ENCODE measurements at places on chromosomes 13 and 19.

DNA sequence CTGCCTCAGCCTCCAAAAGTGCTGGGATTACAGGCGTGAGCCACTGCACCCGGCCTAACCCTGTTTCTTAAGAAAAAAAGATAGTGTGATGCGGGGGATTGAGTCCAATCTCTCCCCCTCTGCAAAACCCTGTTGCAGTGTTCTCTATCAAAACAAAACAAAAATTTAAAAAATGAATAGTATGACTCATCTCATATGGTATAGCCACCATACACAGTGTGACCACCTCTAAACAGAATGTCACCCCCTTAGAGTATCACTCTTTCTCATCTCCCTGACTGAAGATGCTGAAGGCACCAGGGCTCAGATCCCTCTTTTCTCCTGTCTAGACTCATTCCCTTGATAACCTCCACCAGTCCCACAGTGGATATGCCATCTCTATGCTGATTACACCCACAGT, 6.8 kb upstream of the ERF start:
- DNase-seq, result no peak

DNA sequence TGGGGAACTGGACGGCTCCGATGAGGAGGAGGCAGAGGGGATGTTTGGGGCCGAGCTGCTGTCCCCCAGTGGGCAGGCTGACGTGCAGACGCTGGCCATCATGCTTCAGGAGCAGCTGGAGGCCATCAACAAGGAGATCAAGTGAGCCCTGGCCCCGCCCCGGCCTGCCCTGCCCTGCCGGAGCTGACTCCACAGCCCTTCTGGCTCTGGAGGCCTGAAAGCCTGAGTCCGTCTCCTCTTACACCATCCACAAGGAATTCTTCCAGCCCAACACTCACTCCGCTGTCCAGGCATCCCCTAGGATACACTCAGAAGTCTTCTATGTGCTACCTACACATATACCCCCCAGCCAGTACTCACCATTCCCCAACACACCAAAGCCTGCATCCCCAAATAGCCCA, 17.4 kb downstream of the PPFIA3 start:
- DNase-seq, result no peak

DNA sequence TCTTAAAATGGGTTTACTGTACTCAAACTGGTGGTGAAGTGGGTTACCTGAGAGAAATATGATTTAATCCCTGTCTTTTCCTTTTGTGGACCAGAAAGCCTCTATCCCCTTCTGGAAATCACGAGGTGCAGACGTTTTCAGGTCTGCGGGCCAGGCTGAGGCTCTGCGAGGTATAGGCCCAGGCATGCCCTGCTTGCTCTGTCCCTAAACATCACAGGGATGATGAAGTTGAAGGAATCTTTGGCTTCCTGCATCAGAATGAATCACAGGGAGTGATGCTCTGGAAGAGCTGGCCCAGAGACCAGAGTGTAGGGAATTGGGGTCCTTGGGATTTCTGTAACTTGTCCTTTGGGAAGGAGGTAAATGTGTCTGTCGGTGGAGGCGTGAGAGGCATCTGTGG, 18.4 kb upstream of the CHST8 start:
- DNase-seq, result no peak

DNA sequence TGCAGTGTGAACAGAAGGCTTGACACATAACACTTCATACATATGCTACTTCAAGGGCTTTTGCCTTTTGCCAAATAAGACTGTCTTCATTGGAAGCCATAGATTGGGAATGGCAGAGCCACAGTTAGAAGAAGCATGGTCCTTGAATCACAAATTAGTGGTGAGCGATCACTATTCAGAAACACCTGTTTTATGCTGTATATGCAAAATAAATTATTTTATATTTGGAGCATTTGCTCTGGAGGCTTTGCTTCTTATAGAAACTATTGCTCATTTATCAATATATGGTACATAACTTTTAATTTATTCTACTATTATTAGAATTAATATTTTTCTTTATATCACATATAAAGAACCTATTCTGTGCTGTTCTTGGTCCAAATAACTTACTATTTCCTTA, 270.4 kb upstream of the SPRY2 start:
- DNase-seq, result no peak

- no peak for DNase-seq
Observed at GRCh38 chr13:111486801-111487200, 166.4 kb downstream of the TEX29 start.

DNA sequence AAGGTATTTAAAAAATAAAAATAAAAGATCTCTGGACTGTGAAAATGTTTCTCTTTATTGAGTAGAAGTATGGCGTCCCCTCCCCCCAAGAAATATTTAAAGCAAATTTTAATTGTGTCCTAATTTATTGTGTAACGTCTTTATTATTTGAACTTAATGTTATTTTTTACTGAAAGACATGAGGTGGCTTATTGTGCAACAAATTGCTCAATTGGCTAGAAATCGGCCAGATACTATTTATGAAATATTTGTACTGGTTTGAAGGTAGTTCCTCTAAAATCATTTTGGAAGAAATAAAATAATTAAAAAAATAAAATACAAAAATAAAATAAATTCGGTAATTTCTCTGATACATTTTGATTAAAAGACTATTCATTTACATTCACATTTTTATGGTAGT, 162.3 kb downstream of the DACH1 start:
- DNase-seq, result no peak

- DNase-seq, result no peak
Observed at GRCh38 chr19:6354098-6354674, 7.1 kb upstream of the CLPP start.

- peak; percentile 91 for DNase-seq
Observed at GRCh38 chr19:38949580-38950367, 19.0 kb downstream of the MRPS12 start.

- no peak for DNase-seq
Observed at GRCh38 chr13:109650861-109651260, 135.5 kb downstream of the IRS2 start.

DNA sequence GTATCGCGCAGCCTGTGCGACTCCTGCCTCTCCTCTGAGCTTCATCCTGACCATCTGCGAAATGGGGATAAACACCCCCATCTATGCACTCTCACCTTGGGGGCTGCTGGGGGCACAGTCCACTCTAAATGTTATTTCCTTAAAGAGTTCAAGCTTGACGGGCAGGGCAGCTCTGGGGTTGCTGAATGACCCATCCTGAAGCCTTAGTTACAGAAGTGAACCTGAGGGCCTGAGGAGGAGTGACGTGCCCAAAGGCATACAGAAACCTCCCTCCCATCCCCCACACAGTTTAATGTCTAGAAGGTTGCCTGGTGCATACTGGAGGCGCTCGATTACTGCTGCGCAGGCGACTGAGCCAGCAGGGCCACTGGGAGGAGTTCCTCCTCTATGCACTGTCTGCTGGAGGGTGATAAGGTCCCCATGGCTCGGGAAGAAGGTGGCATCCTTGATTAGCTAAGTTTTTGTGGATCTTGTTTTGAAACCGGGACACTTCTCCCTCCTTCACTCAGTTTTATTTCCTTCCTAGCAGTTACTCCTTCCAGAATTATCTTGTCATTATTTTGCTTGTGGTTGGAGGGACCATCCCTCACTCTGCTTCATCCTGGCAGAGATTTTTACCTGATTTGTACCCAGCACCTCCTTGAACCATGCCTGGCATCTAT, 572 bp upstream of the FKBP8 start:
- peak; percentile 77 for DNase-seq

GRCh38 chr13:111462221-111462764, 141.9 kb downstream of the TEX29 start:
- no peak for DNase-seq

- DNase-seq, result no peak
Observed at GRCh38 chr13:99085808-99086266, 108.0 kb upstream of the DOCK9 start.

- DNase-seq, result no peak
Observed at GRCh38 chr19:18662972-18663732, 20.3 kb upstream of the CRTC1 start.

GRCh38 chr13:46289260-46289955, 77.7 kb downstream of the LRRC63 start:
- no peak for DNase-seq

- peak; percentile 39 for DNase-seq
Observed at GRCh38 chr13:113930671-113931637, 42.9 kb downstream of the C13orf46 start.

DNA sequence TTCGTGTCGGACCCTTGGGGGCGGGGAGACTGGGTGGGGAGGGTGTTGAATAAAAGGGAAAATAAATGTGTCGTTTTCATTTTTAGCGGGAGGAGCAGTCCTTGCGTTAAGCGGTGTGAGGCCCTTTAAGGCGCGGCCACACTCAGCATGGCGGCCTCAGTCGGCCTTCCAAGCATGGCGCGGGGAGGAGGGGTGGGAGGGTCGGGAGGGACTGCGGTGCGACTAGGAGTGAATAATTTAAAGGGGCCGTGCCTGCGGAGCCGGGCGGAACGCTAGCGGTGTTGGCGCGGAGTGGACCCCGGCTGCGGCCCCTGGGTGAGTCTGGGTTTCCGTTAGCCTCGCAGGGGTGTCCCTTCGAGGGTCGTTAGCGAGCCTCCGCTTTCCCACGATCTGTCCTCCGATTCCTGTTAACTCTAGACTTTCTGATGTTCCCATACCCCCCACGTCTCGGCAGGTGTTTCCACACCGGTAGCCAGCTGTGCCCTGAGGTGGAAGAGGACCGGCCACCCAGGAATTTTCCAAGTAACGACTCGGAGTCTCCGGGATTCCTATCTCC, 1.5 kb upstream of the PNPLA6 start:
- DNase-seq, result peak; percentile 84

Data from stimulated activated CD4-positive, alpha-beta T cell treated with anti-CD3 and anti-CD28 coated beads, Interleukin-2, amount 100 ng/mL, for 24 hours (primary cell).